Stimulated activated naive CD4-positive, alpha-beta T cell treated with Interleukin-2 at 50 U/mL for 16 hours (primary cell): ENCODE measurements at places on chromosomes 12 and 14.

DNA sequence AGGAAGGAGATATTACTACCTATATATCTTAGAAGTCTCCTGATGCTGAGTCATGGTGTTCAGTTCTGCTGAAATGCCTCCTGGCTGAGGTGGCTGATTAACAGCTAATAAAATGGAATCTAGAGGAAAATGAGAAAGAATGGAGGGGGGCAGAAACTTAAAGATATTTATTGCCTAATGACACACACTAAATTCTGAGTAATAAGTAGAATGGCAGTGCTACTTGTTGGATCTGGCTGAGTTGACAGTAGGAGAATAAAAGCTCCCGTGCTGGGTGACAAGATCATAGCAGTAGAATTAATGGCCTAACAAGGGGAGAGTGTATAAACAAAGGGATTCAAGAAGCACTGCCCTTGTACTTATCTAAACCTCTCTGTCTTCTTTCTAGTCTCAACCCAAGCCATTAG, 137.5 kb downstream of the CNTN1 start:
- DNase-seq: no peak

- DNase-seq: no peak
These were observed 17.2 kb upstream of the FAIM2 start for GRCh38 chr12:49920915-49921286.

DNA sequence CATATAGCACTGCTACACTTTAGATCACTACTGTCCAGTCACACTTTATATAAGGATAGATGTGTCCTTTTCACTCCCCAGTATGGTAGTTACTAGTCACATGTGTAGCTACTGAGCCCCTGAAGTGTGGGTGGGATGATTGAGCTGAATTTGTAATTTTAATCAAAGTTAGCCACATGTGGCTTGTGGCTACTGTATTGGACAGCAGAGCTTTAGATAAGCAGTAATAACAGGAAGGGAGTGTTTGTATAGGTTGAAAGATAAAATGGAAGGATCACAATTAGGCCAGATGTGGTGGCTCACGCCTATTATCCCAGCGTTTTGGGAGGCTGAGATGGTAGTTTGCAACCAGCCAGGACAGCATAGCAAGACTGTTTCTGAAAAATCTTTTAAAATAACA, 23.5 kb downstream of the NAA30 start:
- DNase-seq: no peak

GRCh38 chr14:98945611-98946570, 326.1 kb downstream of the BCL11B start:
- DNase-seq: no peak

DNA sequence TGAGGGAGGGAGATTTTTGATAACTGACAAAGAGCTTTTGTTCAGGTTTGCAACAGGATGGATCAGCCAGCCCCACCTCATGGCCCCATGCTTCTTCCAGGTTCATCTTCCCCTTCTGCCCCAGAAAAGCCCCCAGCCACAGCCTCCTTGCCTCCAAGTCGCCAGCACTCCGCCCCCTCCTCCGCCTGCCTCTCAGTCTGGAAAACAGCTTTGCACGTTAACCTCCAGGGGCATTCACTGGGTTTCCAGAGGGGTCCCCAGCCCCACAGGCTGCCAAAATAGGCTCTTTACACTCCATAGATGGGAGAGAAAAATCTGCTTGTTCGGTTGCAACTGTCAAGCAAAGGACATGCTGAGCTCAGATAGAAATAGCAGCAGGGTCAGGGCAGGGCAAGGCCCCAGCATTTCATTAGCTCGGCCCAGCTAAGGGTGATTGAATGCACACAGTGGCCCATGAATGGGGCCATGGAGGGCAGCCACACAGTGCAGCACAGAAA, 253.6 kb downstream of the ZFP36L1 start:
- DNase-seq: no peak

- DNase-seq: no peak
These were observed 136.8 kb downstream of the ADGRD1 start for GRCh38 chr12:131090274-131091210.
